ENCODE measurements at places on chromosomes 12 and 14.
A peak's percentile ranks its signal among the peaks of the same experiment; 100 is the strongest.

- H3K4me1 ChIP-seq: peaks cover 4% of the 10 kb centered on the region
- H3K36me3 ChIP-seq: no peaks in the 10 kb centered on the region
- no peaks in the 10 kb centered on the region for H3K27me3 ChIP-seq
- H3K27ac ChIP-seq: no peak overlapping the region
Measured at GRCh38 chr12:51686727-51687126, 95.7 kb downstream of the SCN8A start.

- peaks cover 34% of the 10 kb centered on the region for H3K36me3 ChIP-seq
- no peak overlapping the region for H3K4me3 ChIP-seq
- H3K4me1 ChIP-seq: no peaks in the 10 kb centered on the region
Measured at GRCh38 chr12:124404162-124404784, 109.4 kb downstream of the RFLNA start.

GRCh38 chr12:26124446-26125399, at the start of gene BHLHE41:
TSS of gene BHLHE41 (minus strand) at chr12:26125037. CDS start at chr12:26124779, 258 bp downstream.
- peaks cover 12% of the 10 kb centered on the region for H3K4me1 ChIP-seq
- H3K27ac ChIP-seq: no peak within 1 kb of the TSS
- DNase-seq: peak; percentile 66
- peaks cover 36% of the 10 kb centered on the region for H3K27me3 ChIP-seq

GRCh38 chr12:132056951-132057350, 87.2 kb downstream of the DDX51 start:
- H3K4me1 ChIP-seq: peaks cover 6% of the 10 kb centered on the region
- H3K36me3 ChIP-seq: peaks cover 63% of the 10 kb centered on the region
- peak; percentile 73 for DNase-seq
- H3K4me3 ChIP-seq: no peak overlapping the region

DNA sequence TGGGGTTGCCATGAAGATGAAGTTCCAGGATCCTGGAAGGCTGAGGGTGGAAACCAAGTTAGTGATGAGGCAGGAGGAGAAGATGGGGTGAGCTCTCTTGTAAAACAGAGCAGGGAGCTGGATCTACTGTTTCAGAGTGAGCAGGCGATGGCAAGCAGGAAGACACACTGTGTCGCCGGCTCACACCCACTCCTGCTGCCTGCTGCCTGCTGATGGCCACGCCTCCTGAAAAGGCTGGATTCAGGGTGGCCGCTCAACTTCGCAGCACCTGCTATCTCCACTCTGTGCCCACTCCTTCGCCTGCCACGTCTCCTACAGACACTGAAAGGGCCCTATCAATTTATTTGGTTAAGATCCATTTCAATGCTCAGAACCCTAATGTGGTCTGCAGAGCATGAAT, 96.1 kb downstream of the RBM19 start:
- no peak for DNase-seq
- peaks cover 6% of the 10 kb centered on the region for H3K36me3 ChIP-seq
- no peaks in the 10 kb centered on the region for H3K4me1 ChIP-seq
- no peaks in the 10 kb centered on the region for H3K27me3 ChIP-seq

DNA sequence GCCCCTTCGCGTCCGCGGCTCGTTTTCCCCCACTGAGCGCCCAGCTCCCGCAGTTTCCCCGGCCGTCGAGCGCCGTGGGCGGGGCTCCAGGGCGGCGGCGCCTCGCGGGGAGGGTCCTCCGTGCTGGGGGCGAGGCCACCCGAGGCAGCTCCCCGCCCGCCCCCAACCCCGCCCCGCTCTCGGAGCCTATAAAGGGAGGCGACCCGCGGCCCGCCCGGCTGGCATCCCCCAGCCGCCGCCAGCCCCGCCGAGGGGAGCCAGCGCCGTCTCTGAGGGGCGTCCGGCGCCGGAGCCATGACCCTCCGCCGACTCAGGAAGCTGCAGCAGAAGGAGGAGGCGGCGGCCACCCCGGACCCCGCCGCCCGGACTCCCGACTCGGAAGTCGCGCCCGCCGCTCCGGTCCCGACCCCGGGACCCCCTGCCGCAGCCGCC, at the start of gene TAMALIN:
Gene TAMALIN, plus strand, starts transcription at position 221 of the 432 bp plus-strand sequence. Its CDS starts 74 bp downstream, at position 295.
- H3K4me1 ChIP-seq: peaks cover 16% of the 10 kb centered on the region
- peak within 1 kb of the TSS; percentile 70 for H3K4me3 ChIP-seq
- DNase-seq: no peak
- no peaks in the 10 kb centered on the region for H3K36me3 ChIP-seq
- peaks cover 19% of the 10 kb centered on the region for H3K27me3 ChIP-seq

DNA sequence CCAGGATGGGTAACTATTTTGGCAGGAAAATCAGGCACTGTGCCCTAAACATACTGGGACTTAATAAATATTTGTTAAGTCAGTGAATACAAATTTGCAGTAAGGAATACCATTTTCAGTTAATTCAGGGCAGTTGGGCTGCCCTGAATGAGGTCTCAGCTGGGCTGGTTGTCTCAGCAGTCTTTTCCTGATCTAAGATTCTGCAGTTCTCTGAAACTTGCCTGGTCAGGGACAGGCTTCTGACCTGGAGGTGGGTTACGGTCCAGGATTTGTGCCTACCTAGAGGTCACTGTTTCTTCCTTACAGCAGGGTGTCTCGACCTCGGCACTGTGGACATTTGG, 160.6 kb downstream of the KTN1 start:
- no peak overlapping the region for H3K4me3 ChIP-seq
- H3K27me3 ChIP-seq: no peaks in the 10 kb centered on the region
- peaks cover 6% of the 10 kb centered on the region for H3K4me1 ChIP-seq
- DNase-seq: no peak
- no peak overlapping the region for H3K27ac ChIP-seq

DNA sequence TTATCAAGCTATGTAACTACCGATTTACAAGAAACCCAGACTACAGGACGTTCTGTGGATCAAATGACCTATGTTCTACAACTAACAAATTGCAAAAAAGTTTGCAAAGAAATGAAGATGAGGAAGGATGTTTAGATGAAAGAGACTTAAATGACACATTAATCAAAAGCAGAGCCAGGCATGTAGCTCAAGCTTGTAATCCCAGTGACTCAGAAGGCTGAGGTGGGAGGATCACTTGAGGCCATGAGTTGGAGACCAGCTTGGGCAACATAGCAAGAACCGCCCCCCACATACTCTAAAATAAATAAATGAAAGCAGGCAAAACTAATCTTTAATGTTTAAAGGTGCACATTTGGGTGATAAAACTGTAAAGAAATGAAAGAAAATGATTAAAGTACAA, 331.9 kb downstream of the BTG1 start:
- no peak overlapping the region for H3K27ac ChIP-seq
- no peaks in the 10 kb centered on the region for H3K27me3 ChIP-seq
- no peaks in the 10 kb centered on the region for H3K36me3 ChIP-seq
- H3K4me1 ChIP-seq: no peaks in the 10 kb centered on the region

DNA sequence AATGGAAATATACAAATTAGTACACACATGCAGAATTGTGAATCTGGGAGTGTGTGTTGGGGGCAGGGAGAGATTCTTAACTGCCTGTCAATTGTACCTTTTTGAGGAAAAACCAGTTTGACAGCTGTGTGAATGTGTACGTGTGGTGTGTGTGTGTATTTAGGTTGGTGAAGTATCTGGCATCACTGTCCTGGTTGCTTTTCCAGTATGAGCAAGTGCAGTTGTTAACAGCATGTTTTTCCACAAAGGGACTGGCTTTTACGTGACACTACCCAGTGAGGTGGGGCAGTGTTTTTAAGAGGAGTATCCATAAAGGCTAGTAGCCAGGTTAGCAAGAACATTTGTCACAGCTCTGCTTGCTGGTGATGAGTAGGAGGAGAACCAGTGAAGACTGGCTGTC, 56.1 kb downstream of the DAAM1 start:
- no peak overlapping the region for H3K27ac ChIP-seq
- H3K4me3 ChIP-seq: no peak overlapping the region
- no peaks in the 10 kb centered on the region for H3K27me3 ChIP-seq
- peaks cover 3% of the 10 kb centered on the region for H3K4me1 ChIP-seq
- peak; percentile 26 for DNase-seq

DNA sequence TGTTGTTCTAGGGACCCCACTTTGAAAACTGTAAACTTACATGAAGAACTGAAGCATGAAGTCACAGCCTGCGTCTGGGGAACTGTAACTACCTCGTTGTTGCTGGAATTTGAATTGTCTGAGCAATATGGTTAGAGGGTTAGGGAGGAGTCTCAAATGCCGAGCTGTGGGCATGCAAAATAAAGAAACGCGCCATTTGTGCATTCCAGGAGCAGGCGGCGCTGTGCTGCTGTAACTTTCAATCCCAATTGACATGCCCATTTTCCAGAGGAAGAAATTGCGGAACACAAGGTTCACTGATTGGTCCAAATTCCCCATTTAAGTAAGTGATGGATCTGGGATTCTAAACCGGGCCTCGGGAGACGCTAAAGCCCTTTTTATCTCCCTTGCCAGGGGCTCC, 61.3 kb downstream of the ZNF664 start:
- no peak overlapping the region for H3K27ac ChIP-seq
- H3K4me1 ChIP-seq: peaks cover 9% of the 10 kb centered on the region
- H3K36me3 ChIP-seq: no peaks in the 10 kb centered on the region
- DNase-seq: peak; percentile 5
- no peaks in the 10 kb centered on the region for H3K27me3 ChIP-seq

GRCh38 chr12:127145929-127146789, 1120.8 kb upstream of the TMEM132C start:
- H3K4me1 ChIP-seq: no peaks in the 10 kb centered on the region
- H3K36me3 ChIP-seq: no peaks in the 10 kb centered on the region
- H3K27me3 ChIP-seq: no peaks in the 10 kb centered on the region
- no peak overlapping the region for H3K27ac ChIP-seq
- peak; percentile 32 for DNase-seq
